ENCODE measurements at places on chromosomes 7 and 10.
A peak's percentile ranks its signal among the peaks of the same experiment; 100 is the strongest.

DNA sequence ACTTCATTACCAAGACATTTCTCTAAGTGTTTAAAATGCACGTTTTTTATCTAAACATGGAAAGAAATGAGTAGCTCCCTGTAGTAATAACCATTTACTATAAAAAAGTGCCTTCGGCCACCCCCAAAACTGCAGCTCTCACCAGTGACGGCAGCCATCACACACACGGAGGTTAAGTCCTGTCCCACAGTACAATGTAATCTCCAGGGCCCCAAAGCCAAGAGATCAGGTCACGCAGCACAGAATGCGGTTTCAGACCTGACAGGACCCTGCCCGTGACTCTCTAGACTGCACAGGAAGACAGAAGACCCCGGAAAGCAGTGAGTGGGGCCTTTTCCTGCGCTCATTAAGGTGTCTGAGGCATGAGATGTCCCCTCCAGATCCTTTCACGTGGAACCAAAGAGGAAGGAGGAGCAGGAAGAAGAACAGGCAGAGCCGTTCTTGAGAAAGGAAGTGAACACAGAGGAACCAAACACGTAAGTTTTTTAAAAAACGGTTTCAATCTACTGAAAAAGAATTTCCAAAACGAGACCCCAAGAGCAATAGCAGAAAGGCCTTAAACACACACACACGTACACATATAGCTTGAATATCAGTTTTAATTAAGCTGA, 125.7 kb downstream of the ZMYND11 start:
- no peak for DNase-seq

GRCh38 chr10:128043259-128044045, 82.8 kb downstream of the MKI67 start:
- DNase-seq = no peak

DNA sequence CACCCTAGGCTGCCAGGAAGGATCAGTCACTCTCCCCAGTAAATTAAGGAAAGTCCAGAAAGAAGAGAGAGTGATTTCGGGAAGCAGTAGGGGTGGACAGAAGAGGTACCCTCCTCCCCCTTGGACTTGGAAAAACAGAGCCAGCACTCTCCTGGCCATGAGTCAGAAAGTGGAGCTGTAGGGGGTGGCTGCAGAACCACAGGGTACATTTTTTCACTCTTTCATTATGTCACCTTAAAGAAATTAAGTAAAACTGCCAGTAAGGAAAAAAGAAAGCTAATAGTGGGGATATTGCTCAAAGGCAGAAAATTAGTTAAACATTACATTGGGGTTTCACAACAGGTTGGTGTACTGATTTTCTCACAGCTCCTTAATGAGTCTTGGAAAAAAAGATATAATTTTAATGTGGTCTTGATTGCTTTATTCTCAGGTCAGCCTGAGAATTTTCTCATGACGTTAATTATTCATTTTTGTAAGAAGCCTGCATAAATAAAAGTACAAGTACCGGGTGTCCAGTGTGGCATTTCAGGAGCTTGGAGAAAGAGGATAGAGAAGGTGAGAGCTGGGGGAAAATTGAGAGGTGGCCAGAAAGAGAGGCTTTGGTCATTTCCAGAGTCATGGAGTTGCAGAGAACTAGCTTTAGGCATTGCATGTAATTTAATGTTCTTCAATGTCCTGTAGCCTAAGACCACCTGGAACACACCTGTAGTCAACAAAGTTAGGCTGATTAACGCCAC, 23.2 kb upstream of the AOAH start:
- DNase-seq = no peak

GRCh38 chr10:50624413-50624865, 683 bp upstream of the SGMS1 start:
- peak; percentile 94 for DNase-seq

- no peak for DNase-seq
Measured at GRCh38 chr10:122381680-122382079, 7.2 kb downstream of the PLEKHA1 start.

- DNase-seq = no peak
Measured at GRCh38 chr10:49300140-49300974, 1.4 kb downstream of the C10orf71 start.

DNA sequence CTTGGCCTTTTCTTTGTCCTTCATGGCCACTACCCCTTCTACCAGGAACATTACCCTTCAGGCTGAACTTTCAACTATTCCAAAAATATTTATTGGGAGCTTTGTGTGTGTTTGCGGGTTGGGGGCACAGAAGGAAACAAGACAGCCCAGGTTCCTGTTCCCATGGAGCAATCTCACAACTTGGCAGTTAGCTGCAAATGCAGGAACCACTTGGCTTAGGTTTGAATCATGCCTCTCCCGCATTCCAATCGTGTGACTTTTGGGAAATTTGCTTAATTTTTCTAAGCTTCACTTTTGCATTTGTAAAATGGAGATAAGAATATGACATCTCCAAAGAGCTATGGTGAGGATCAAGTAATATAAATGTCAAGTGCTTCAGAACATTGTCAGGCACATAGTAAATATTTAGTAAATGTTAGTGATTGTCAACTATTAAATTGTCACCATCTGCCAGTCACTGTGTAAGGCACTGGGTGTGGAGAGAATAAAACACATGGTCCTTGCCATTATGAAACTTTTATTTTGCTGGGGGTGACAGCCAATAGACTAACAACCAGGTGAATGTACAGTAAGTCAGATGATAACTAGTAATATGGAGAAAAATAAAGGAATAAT, 277.1 kb downstream of the SNX13 start:
- DNase-seq = no peak

DNA sequence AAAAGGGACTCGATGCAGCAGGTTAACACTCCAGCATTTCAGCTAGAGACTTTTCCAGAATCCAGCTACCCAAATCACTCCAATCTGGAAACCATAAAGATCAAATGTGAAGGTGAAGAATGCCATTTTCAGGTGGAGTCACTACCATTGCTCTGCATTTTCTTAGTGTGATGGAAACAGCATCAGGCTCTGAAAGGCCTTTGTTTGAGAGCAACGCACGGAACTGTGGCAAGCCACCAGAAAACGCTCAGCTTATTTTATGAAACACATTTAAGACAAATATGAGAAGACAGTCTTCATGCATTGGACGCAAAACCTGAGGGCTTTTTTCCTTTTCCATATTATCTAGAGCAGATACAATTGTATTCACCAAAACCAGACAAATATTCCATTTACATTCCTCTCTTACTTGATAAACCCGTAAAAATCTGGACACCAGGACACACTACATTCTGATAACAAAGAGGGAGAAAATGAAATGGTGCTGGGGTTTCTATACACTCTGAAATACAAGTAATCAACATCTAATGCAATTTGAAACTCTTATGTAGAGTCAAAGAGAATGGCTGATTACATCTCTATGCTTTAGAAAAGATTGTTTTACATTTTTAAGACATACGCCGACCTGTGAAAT, 99.1 kb downstream of the NRP1 start:
- DNase-seq = no peak

DNA sequence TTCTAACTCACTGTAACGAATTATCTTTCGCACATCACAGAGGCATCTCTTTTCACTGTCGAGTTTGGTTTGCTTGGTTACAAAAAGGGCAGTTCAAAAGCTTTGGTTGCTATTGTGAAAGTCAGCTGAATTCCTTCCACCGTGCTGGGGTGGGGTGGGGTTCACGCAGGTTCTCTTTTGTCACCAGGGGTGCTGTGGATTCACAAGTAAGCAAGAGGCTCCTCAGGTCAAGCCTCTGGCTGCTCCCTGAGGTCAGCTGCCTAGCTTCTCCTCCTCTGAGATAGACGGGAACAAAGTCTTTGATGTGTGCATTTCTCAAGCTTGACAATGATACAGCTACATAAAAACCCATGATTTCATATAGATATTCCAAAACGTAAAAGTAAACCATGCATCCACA, 47.7 kb downstream of the EGFR start:
- no peak for DNase-seq

GRCh38 chr10:127578259-127578960, 29.3 kb downstream of the NPS start:
- DNase-seq = no peak

GRCh38 chr10:71554671-71555070, 158.0 kb downstream of the CDH23 start:
- DNase-seq = no peak

- peak; percentile 57 for DNase-seq
Measured at GRCh38 chr10:12042409-12042796, 206 bp downstream of the UPF2 start.

DNA sequence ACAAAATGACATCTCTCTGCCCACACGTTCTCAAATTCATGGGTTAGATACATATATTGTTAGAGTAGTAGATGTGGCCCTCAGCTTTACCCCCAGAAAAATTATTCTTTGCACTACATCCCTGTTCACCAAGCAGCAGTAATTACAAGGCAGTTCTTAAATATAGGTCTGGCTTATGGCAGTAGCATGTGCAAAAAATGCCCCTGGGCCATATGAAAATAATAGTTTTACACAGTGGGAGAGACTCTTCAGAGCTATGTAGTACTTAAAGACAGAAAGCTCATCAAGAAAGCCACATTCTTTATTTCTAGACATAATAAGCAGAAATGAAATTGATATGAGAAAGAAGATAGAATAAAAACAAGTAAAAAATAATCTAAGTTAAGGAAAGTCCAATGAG, 196.3 kb upstream of the FOXP2 start:
- no peak for DNase-seq

- no peak for DNase-seq
Measured at GRCh38 chr10:6119423-6119822, 30.6 kb downstream of the RBM17 start.

Measured in activated CD4-positive, alpha-beta T cell treated with anti-CD3 and anti-CD28 coated beads, Interleukin-2, amount 50 U/mL, for 4 hours (primary cell).